Muscle of arm (tissue), 14 donors: ENCODE measurements at places on chromosomes 7 and 10.

DNA sequence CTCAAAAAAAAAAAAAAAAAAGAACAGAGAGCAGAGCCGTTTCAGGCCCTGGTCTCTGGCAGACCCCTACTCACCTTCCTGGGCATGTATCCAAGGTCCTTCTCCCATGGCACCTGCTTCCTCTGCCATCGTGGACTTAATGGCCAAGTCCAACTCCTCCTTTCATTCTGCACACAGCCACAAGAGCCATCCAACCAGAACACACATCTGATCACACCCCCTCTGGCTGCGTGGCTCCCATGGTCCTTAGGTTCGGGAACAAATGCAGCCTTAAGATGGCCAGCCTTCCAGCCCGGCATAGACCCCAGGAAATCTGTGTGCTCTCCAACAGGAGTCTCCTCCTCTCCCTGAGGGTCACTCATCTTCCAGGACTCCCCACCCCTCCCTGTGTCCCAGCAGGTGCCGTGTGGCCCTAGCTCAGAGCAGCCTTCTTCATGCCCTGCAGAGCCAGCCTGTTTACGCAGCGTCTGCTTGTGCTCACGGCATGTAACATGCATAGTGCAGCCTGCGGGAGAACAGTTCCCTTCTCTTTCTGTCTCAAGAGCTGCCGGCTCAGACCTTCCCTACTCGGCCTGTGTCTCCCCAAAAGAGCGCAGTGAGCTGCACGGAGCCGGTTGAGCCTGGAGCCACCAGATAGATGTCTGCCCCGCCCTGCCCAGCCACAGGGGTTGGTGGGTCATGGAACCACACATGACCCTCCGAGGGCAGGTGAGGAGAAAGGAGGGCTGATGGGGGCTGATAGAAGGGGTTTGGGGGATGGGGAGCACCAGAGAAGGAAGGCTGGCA lies 157.3 kb downstream of the NRF1 start:
- no peak for DNase-seq

DNA sequence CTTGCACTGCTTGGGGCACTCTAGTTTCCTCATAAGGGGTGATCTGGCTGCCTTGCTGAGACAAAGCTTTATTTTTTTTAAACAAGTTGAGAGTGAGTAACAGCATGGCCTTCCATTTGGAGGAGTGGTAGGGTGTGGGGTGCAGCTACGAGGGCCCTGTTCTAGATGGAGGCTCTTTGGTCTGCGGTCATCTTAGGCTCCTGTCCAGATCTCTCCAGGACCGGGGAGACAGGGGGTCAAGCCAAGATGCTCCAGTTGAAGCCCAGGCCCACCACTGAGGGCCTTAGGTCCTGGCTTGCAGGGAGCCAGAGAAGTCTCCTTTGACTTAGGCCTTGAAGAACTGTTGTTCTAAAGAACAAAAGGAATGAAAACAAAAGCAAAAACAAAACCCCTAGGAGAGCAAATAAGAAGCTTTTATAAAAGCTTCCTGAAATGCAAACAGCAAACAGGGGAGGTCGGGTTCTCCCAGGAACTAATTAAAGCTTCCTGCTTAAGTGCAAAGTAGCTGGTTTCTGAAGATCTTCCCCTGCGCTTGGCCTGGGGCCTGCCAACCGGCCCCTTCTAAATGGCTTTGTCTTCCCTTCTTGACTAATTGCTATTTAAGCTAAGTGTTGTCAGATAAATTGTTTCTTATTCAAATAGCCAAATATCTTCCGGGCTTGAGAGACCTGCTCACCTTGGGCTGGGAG lies 259.2 kb downstream of the GLRX3 start:
- DNase-seq = no peak

DNA sequence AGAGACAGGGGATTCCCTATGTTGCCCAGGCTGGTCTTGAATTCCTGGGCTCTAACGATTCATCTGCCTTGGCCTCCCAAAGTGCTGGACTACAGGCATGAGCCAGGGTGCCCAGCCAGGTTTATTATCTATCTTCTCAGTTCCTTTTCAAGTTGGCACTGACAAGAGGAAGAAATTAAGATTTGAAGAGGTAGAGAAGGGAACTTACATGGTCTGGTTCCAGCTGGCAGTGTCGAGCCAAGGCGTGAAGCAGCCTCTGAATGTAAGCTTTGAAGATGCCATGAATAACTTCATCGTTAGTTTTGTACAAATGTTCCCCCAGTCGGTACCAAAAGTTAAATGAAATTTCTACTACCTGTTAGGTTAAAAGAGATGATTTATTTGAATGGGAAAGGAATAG lies 57.7 kb downstream of the TNPO3 start:
- DNase-seq = no peak

- no peak for DNase-seq
Measured at GRCh38 chr7:2508327-2509215, 11.0 kb upstream of the LFNG start.

DNA sequence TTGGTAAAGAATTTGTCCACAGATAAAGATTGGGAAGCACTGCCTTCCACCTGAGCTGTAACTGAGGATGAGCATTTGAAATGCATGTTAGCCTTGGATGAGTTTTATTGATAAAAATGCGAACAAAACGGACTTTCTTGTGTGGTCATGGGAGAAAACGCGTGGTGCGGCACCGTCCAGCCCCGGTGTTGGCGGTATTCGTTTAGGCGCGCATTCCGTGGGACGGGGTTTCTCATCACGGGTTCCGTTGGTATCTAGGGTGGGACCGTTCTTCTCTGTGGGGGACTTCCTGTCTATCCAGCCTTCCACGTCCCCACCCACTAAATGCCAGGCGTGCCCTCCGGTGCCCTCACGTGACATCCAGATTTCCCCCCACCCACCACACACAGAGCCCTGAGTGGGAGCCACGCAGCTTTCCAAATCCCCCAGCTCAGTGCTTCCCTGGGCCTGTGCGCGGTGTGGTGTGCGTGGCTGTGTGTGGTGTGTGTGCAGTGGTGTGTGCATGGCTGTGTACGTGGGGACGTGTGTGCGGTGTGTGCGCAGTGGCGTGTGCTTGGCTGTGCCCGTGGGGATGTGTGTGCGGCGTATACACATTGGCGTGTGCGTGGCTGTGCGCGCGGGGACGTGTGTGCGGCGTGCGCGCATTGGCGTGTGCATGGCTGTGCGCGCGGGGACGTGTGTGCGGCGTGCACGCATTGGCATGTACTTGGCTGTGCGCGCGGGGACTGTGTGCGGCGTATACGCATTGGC lies 18.1 kb downstream of the IQCE start:
- no peak for DNase-seq

DNA sequence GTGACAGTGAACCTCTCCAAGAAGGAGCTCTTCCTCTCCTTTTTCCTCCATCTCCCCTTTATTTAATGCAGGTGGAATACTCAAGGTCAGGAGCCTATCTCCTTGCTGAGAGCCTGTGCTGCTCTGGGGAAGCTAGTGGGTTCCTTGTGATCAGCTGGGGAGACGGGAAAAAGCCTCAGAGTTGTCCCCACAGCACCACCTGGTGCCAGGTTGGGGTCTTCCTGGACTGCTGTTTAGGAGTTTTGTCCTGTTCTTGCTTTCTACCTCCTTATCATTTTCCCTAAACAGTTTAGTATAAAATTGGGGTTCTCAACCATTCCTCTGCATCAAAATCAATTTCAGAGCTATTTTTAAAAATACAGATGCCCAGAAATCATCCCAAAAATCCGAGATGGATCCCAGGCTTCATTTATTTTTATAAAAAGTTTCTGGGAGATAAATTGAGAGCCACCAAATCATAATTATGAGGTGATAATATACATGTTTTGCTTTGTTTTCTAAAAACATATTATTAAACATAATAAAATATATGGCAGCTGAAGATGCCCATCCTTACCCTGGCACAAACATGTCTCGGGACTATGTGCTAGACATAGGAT lies 44.3 kb downstream of the MACC1 start:
- DNase-seq = peak; percentile 55

- DNase-seq = no peak
Measured at GRCh38 chr10:124641282-124642087, 102.7 kb downstream of the FAM53B start.
